ENCODE measurements at places on chromosomes 6 and 20.
A peak's percentile ranks its signal among the peaks of the same experiment; 100 is the strongest.

- DNase-seq: no peak
These were observed 502.4 kb upstream of the PTCHD4 start for GRCh38 chr6:48613231-48613949.

- DNase-seq: no peak
These were observed 10.5 kb downstream of the RPS6KA2 start for GRCh38 chr6:166616261-166617238.

DNA sequence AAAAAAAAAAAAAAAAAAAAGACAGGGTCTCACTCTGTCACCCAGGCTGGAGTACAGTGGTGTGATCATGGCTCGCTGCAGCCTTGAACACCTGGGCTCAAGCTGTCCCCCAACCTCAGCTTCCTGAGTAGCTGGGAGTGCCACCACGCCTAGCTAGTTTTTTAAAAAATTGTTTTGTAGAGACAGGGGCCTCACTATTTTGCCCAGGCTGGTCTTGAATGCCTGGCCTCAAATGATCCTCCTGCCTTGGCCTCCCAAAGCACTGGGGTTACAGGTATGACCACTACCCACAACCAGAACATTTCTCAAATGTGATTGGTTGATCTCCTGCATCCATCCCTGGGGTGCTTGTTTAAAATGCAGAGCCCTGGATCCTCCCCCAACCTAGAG, 5.6 kb upstream of the RBCK1 start:
- no peak for DNase-seq

DNA sequence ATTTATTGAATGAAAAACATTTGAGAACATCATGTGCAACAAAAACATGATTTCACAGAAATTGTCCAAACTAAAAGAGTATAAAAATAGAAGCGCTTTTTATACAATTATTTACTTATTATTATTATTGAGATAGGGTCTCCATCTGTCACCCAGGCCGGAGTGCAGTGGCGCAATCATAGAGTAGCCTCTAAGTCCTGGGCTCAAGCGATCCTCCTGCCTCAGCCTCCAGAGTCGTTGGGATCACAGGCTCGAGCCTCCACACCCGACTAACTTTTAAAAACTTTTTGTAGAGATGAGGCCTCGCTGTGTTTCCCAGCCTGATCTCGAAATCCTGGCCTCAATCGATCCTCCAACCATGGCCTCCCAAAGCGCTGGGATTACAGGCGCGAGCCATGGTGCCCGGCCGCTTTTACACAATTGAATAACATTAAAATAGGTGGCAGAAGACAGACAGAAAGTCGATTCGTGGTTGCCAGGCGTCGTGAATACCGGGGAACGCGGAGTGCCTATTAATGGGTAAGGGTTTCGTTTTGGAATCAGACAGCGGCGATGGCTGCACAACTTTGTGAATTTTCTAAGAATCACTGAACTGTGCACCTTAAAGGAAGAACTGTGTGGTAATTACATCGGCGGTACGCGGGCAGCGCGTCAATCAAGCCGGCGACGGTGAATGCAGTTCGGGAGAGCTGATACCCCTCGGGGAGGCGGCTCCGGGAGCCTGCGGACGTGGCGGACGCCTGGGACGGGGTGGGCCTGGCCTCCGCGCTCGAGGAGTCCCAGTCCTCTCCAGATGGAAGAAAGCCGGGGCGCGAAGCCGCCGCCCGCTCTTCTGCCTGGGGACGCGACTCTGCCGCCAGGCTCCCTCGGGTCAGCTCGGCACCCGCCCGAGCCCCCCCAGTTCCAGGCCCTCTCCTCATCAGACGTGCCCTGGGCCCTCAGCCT, 807 bp downstream of the TBC1D20 start:
- DNase-seq: peak; percentile 61

DNA sequence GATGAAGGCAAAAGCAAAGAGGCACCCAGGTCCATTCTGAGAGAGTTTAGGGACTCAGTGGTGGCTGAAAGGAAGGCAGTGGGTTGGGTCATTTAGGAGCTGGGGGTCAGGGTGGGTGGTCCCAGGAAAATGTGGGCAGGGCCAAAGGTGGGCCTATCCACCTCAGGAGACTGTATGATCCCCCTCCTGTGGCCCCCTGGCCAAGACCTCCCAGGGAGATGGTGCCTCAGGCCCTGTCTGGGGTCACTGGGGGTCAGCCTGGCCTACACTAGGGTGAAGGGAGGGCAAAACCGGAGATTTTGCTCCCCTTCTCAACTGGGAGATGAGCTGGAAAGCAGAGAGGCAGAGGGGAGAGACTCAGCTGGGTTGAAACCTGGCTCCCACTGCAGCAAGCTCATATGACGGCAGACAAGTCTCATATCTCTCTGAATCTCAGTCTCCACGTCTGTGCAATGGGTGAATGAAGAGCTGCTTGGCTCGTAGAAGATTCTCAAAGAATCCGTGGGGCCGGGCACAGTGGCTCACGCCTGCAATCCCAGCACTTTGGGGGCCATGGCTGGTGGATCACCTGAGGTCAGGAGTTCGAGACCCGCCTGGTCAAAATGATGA, 11.5 kb upstream of the BAK1 start:
- no peak for DNase-seq

DNA sequence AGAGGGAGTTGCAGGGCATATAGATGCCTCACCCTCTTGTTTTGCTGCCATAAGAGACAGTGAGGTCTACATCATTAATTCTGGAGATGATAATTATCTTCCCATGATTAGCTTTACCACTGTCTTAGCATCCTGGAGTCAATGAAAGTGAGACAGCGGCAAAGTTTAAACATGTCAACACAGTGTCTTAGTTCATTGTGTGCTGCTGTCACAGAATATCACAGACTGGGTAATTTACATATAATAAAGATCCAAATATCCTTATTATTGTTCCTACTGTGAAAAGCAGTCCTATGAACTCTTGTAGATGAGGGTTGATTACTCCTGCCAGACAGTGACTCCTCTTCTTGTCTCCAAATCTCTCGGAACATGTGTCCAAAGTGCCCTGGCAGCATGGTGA, 658.6 kb upstream of the ADGRB3 start:
- no peak for DNase-seq

GRCh38 chr20:40962733-40963504, 65.7 kb upstream of the TOP1 start:
- DNase-seq: peak; percentile 77

- no peak for DNase-seq
These were observed 610.4 kb upstream of the IMPG1 start for GRCh38 chr6:76682842-76683241.

DNA sequence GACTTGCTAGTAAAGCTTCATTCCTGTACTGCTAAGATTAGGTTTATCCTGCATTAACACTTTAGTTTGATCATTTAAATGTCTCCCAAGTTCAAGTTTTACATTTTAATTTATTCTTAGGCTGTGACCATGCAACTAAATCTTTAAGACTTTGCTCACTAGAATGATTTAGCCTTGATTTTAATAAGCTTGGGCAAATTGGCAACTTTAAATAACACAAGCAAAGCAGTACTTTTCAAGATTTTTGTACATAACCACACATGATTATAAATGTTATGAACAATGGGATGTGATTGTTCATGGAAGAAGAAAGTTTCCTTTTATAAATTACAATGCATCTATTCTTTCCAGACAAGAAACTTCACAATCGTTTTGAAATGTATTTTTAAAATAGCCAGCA, 948.0 kb upstream of the EPHA7 start:
- DNase-seq: no peak

DNA sequence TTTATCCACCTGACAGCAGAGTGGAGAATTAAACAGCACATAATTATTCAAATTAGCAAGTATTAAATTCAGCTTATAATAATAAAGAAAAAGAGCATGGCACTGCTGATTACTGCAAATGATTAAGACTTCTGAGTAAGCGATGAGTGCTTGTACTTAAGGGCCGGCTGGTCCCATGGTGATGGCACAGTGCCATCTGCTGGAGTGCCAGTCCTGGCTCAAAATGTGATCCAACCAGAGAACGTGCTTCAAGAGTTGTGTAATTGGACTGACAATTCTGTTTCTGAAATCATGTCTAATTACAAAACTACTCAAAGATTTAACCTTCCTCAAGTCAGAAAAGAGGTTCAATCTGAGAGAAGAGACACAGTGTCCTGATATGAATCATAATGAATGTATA, 181.6 kb upstream of the RGS17 start:
- peak; percentile 4 for DNase-seq

Data from activated naive CD8-positive, alpha-beta T cell treated with anti-CD3 and anti-CD28 coated beads, Interleukin-2, amount 50 U/mL, for 24 hours (primary cell).